NT2/D1 (cell line): ENCODE measurements at places on chromosomes 4 and X.

- DNase-seq: no peak
Measured at GRCh38 chrX:151323054-151323453, 74.0 kb upstream of the VMA21 start.

DNA sequence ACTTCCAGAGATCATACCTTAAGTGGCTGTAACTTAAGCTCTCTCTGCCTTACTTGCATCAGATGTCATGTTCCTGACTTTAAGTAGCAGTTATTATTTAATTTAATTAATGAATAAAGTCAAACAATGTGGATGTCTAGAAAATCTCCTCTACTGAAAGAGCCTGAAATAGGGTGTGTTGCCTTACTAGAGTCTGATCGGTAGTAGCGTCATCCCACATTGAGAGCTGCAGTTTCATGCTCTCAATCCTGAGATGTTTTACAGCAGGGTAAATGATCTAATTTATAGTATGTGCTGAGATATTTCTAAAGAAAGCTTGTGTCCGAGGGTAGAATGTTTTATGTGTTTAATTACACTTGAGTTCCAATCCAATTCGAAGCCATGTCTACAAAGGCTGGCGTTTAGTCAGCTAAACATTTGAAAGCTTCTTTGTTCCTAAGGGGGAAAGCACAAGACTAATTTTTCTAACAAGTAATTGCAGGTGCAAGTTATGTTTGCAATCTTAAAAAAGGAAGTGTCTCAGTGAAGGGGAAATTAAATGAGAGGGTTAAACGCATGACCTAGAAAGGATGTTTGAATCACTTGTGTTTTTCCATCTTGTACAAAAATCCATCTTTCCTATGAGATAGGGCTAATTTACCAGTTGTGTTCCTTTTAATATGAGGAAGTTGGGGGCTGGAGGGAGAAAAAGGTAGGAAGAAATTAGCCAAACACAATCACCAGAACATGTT lies 391.0 kb upstream of the MAGEB2 start:
- no peak for DNase-seq

GRCh38 chr4:37603711-37604110 lies 82.5 kb downstream of the RELL1 start:
- no peak for DNase-seq

GRCh38 chr4:184382189-184382846 lies 92.0 kb downstream of the IRF2 start:
- DNase-seq: no peak

DNA sequence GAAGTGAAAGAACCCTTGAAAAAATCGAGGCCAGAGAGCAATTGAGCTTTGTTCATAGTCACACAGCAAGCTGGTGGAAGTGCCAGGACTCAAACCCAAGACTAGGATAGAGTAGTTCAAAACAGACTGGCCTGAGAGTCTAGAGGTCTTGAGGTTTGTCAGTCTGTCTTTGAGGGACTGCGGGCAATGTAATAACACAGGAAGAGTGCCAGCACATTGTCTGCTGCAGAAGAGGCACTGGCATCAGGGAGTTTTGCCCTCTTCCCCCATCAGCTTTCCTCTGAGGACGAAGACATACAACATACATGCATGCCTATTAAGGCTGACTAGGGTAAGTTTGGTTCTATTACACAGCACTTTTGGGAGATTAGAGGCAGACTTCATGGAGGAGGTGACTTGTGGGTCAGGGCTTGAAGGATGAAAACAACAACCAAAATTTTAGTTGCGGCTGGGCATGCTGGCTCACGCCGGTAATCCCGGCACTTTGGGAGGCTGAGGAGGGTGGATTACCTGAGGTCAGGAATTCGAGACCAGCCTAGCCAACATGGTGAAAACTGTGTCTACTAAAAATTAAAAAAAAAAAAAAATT lies 64.1 kb upstream of the LAS1L start:
- DNase-seq: no peak

- DNase-seq: no peak
Measured at GRCh38 chr4:111269439-111269838, 646.6 kb upstream of the PITX2 start.

DNA sequence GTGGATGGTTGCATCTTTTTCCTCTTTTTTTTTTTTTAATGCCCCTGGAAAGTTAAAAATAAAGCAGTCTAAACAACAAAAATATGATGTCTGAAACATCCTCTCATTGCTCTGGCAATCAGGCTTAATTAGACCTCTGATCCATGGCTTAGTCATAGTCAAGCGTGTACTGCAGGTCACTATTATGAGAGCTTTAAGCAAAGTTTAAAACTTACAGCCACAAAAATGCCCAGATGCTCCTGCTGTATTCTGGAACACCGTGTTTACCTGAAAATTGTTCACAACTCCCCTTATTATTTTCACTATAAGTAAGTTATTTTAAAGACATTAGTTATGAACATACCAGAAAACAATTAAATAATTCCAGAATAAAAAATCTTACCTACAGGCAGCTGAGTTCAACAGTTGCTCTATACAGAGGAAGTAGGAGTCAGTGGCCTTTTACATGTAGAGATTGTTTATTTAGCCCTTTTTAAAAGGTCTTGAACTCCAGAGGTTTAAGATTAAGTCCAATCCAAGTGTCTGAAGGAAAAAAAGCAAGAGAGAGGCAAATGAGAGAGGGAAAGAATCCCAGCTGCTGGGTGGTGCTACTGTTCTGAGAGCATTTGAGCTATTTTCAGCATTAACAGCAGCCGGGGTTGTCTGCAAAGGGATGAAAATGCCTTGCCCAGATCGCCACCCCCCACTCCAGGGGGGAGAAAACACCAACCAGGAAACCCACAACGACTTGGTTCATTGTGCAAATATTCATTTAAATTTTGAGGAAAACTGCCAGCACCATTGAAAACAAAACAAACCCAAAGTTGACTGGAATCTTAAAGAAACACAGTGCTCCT lies 36.9 kb downstream of the SORBS2 start:
- no peak for DNase-seq

DNA sequence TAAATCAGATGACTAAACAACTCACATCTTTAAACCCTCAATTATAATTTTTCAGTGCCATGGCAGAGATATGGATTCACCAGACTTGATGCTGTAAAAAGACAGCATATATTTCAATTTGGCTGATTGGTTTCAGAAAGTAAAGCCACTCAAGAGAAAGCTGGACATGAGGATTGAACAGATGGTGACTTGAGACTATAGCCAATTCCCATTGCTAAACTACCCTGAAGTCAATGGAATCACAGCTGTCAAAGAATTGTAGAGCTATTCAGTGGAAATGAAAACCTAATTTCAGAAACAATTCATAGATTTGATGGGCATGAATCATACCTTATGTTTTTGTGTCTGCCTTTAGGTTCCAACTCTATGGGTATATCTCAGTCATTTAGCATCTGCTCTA lies 510.6 kb upstream of the BOD1L1 start:
- DNase-seq: no peak

DNA sequence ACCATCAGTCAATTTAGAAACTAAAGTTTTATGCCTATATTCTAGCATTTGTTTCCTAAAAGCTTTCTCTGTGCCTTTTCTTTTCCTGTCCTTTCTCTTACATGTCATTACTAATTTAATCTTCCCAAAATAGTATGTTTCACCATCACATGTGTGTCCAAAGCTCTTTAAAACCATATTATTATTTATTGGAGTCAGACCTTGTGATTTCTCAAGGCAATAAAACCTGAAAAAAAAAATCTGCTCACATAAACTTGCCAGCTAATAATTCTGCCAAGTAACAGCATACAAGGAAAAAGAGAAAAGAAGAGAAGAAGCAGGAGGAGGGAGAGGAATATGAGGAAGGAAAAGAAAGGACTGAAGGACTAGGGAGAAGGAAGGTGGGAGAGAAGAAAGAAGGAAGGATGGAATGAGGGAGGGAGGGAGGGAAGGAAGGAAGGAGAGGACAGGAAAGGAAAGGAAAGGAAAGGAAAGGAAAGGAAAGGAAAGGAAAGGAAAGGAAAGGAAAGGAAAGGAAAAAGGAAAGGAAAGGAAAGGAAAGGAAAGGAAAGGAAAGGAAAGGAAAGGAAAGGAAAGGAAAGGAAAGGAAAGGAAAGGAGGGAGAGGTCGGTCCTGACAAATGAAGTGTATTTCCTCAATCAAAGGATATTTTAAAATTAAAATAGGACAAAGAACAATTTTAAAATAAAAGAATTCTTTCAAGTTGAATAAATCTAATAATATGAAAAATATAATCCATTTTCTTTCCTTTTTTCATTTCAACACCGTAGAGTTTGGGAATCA lies 57.4 kb downstream of the ANTXR2 start:
- DNase-seq: no peak

DNA sequence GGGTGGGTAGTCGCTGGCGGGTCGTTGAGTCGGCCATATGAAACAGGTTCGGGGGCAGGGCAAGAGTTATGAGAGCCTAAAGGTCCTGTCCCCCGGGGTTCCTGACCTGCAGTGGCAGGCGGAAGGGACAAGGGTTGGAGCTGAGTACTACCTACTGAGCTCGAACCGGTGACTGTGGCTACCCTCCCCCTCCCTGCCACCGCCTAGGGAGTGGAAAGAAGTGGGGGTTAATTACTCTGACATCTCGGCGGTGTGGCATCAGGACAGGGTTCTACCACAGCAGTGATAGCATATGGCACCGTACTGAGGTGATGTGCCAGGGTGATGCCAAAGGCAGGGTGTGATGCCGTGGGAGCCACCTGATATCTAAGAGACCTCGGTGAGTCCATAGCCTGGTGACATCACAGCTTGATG lies 307 bp downstream of the ATG4A start:
- DNase-seq: no peak

DNA sequence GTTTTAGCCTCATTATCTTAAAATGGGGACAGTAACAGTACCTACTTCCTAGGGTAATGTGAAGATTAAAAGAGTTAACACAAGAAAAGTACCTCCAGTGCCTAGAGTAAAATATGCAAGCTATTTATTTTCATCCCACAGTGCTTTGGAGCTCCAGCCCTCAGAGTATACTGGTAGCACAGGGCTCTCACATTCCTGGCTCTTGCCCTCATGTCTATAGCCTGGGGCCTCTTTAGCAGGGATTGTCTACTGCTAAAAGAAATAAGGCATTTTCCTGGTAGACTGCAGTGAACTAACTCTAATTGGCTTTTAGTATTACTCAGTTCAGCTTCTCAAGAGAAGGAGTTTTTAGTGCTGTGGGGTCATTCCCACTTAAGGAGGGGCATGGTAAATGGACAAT lies 60.8 kb downstream of the RRAGB start:
- no peak for DNase-seq
